Stimulated activated CD4-positive, alpha-beta T cell treated with anti-CD3 and anti-CD28 coated beads, Interleukin-2, amount 100 ng/mL, for 4 hours (primary cell): ENCODE measurements at places on chromosomes 6 and 20.

DNA sequence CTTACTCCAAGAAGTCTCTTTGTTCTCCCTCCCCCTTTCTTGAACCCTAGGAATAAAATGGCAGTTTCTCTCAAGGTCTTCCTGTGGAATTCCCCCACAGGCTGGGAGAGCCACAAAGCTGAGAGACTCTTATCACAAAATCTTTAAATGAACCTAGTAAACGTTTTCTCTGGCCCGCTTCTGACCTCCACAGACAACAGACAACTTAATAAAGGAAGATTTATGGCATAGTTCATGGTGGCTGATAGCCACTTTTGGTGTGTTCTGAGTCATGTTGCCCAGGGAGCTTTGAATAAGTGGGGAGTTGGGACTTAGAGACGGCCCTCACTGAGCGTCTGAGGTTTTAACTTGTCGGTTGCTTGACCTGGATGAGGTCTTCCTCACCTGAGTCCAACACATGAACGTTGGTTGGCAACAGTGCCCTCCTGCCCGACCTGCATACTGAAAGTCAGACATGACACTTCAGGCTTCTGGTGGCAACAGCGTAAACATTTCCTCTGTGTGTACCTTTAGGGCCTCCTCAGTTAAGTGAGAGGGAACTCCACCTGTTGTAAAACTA lies 124.1 kb downstream of the FOXO3 start:
- DNase-seq, result no peak

GRCh38 chr20:23434521-23435313 lies 4.8 kb upstream of the CSTL1 start:
- DNase-seq, result no peak

DNA sequence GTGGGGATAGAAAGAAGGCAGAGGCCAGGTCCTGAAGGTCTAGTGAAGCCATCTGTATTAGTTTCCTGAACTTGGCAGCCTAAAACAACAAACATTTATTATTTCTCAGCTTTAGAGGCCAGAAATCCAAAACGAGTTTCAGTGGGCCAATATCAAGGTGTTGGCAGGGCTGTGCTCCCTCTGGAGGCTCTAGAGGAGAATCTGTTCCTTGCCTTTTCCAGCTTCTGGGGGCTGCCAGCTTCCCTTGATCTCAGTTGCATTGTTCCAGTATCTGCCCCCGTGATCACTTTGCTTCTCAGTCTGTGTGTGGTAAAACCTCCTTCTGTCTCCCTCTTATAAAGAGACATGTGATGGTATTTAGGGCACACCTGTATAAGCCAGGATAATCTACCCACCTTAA lies 82.4 kb downstream of the MAFB start:
- no peak for DNase-seq

DNA sequence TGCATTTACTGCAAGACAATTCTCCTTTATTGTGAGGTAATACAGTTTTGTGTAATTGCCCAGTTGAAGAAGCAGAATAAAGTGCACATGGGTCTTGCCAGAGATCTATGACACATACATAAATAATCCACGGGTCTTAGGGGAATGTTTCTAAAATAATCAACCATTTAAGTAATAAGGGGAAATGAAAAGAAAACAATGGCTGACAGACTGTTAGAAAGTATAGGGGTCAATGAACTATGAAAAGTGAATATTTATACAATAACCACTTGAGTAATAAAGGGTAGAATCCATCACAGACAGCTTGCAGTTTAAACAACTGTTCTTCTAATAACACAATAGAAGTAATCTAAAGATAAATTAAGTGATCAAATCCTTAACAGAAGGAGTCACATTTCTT lies 477.2 kb downstream of the EYS start:
- no peak for DNase-seq

DNA sequence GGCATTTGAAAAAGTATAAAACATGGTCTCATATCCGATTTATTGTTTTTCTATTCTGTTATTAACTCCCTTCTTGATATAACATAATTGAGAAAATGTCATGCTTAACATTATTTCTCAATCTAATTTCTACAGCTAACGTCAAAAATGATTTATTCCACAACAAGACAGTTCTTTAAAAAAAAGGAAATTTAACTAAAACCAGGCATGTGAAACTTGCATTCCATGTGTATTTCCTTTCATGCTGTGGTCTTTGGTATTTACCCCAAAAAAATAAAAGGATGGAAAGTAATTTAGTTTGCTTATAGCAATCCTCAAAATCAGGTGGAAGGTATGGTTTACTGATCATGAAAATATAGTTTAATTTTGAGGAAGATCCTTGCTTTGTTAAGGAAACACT lies 142.8 kb downstream of the COL21A1 start:
- DNase-seq, result no peak

DNA sequence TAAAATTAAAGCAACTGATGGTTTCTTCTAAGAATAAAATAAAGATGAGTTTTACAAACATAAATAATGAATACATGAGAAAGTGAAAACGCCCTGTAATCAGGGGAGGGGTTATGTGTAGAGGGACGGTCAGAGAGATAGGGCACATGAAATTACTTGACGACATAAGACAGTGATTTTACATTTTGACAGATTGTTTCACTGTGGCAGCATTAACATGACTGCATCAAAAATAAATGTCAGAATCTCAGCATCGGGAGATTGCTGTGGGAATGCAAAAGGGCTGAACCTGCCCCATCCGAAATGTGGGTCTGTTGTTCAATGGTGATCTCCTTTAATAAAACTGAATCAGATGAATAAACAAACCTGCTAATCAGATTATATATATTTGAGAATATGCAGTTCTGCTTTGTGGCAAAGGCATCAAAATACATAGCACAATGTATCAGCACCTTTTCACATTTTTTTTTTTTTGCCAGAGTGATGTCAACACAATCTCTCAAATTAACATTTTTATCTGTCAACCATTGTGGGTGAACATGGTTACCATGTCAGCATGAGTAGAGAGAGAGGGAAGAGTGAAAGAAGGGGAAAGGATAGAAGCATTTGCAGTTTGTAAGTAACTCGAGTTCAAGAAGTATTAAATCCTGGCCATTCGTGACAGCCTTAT lies 177.1 kb upstream of the MAN1A1 start:
- DNase-seq, result no peak

DNA sequence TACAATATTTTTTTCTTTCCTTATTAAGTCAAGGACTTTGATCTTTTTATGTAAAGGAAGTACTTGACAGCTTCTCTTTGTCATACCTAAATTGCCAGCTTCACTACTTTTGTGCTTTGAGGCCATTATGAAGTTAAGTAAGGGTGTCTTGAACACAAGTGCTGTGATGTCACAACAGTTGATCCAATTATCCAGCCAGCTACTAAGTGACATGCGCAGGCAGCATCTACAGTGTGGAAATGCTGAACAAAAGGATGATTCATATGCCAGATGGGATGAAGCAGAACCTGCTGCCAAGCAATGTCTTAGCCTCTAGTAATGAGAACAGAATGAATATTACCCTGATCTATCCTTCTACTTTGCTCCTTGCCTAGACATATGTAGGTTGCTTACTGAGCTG lies 68.3 kb upstream of the TMEM244 start:
- no peak for DNase-seq

GRCh38 chr20:45247865-45248264 lies 6.5 kb downstream of the SLPI start:
- no peak for DNase-seq

- no peak for DNase-seq
Observed at GRCh38 chr20:44083220-44083933, 103.6 kb downstream of the JPH2 start.

DNA sequence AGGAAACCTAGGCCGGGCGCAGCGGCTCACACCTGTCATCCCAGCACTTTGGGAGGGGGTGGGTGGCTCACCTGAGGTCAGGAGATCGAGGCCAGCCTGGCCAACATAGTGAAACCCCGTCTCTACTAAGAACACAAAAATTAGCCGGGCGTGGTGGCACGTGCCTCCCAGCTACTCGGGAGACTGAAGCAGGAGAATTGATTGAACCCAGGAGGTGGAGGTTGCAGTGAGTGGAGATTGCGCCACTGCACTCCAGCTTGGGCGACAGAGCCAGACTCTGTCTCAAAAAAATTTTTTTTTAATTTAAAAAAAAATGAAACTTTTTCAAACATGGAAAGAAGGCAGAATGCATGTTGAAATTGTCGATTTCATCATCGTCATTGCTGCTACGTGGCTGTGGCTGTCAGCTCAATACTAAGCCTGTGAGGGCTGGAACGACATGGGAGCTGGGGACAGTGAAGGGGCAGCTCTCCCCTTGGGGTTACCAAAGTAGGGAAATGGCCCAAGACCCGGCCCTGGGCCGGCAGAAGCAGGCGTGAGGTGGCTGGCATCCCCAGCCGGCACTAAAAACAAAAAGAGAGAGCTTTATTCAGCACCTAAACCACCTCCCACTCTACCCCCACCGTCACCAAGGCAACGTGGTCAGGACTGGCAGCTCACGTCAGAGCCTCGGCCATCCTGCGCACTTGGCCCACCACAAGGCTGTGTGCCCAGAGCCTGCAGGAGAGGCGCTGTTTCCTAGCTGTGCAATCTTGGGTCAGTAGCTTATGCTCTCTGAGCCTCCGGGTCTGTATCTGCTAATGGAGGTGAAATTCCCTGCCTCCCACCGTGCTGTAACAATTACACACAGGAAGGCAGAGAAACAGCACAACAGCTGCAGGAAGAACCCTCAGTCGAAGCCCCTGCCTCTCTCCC lies 30.8 kb downstream of the AGPAT4 start:
- DNase-seq, result no peak

DNA sequence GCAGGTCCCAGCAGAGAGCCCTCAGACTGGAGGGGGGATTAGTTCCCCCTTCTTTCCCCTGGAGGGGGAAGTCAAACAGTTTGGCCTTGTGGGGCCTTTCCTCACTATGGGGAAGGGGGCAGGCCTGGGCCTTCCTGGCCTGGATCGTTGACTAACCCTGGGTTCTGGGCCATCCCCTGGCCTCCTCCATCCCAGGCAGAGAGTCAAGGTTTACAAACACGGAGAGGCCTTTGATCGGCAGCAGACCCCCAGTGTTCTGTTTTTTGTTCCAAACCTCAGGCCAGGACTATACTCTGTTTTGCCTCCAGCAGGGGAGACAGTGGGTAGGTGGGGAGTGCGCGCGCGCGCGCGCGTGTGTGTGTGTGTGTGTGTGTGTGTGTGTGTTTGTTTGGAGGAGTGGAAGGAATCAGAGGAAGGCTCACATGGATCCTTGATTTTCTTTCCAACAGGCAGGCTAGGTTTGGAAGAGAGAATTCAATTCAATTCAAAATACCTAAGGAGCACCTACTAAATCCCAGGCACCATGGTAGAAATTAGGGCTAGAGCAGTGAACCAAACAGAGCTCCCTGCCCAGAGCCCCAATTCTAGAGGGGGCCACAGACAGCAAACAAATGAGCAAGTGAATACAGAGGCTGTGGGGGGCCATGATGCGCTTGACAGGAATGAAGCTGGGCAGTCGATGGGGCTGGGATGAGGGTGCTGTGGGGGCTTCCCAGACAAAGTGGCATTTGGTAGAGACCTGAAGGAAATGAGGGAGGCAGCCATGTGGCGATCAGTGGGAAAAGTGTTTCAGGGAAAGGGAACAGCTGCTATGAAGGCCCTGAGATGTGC lies 14.8 kb downstream of the TP53RK start:
- no peak for DNase-seq

GRCh38 chr6:25112322-25112773 lies 166.8 kb upstream of the CARMIL1 start:
- no peak for DNase-seq

DNA sequence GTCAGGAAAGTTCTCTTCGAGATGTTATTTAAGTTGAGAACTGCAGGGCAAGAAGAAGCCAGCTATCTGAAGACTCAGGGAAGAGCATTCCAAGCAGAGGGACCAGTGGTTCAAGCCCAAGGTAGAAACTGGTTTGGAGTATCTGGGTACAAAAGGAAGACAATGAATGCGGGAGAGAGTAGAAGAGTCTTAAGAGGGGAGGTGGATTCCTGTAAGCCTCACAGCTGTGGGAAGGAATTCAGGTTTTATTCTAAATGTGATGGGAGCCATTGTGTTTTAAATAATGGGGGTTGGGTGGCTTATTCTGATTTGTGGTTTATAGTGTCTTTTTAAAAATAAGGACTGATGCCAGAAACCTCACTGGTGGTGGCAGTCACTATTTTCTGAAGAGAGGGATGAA lies 37.6 kb upstream of the TENT5A start:
- DNase-seq, result no peak

- DNase-seq, result no peak
Observed at GRCh38 chr20:63885264-63886053, 9.5 kb upstream of the DNAJC5 start.

DNA sequence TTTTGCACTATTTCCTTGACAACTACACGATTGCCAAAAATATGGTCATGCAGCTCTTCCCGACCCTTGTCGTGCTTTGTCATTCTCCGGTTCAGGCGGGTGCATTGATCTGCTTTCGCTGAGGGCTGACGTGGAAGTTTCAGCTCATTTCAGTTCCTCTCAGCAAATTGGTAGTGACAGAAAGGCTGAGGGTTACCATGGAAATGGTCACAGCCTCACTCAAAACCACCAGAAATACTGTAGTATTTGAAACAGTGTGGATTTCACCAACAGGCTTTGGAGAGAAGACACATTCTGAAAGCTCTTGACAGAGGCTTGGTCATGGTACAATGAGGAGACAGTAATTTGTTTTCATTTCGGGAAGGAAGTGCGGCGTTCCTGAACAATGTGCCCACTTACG lies 99.7 kb upstream of the EXOC2 start:
- DNase-seq, result no peak

GRCh38 chr6:36523936-36524499 lies 23.3 kb downstream of the STK38 start:
- no peak for DNase-seq

- DNase-seq, result peak; percentile 24
Observed at GRCh38 chr20:57480444-57481160, 44.3 kb downstream of the CTCFL start.

- DNase-seq, result no peak
Observed at GRCh38 chr20:19897891-19898290, 119.3 kb upstream of the NAA20 start.

- no peak for DNase-seq
Observed at GRCh38 chr20:17799575-17800227, 99.9 kb downstream of the BANF2 start.

GRCh38 chr20:2507875-2508630 lies 662 bp downstream of the ZNF343 start:
- DNase-seq, result no peak

DNA sequence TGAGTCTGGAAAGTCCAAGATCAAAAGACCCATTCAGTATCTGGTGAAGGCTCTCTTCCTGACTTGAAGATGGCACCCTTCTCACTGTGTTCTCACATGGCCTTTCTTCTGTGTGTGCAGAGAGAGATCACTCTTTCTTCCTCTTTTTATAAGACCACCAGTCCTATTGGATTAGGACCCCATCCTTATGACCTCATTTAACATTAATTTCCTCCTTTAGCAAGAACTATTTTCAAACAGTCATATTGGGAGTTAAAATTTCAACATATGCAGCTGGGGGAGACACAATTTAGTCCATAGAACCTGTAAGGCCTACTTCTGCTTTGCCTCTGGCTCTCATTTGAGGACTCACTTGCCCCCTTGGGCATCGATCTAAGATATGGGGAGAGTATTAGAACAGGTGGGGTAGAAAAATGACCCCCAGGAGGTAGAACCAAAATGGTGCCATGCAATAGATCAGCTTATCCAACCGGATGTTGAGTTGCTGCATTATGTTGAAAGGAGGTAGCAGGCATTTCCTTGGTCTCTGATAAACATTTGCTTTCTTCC lies 78.4 kb upstream of the ATXN1 start:
- DNase-seq, result no peak
